SHP77 (cell line): ENCODE measurements at places on chromosomes 2 and 18.

DNA sequence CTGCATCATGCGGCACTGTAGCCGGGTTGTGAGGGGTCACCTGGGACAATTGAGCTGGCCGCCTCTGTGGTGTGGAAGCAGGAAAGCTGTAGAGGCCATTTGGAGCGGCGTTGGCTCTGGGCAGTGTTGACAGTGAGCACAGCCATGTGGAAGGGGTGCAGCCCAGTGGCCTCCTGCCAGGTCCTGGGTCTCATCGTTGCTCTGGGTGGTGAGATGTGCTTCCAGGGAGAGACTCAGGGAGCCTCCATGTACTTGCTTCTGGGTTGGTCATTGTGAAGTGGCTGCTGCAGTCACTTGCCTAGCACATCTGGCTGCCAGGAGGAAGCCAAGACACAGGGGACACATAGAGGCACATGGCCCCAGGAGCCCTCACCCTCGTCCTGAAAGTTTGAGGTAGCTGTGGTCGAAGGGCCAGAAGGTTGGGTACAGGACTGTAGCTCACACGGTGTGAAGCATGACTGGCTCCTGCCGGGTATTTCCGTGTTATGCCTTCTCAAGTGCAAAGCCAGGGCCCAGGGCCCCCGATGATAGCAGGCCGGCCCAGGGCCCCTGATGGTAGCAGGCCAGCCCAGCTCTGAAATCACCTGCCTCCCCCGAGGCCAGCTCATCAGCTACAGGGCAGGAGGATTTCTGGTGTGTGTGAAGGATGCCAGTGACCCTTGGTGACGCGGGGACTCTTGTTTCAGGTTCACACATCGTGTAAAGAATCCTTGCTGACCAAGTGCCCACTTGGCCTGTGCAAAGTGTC is 82.6 kb downstream of the DGKD start:
- no peak for DNase-seq

- DNase-seq: no peak
Measured at GRCh38 chr2:122421775-122422174, 666.3 kb downstream of the TSN start.

DNA sequence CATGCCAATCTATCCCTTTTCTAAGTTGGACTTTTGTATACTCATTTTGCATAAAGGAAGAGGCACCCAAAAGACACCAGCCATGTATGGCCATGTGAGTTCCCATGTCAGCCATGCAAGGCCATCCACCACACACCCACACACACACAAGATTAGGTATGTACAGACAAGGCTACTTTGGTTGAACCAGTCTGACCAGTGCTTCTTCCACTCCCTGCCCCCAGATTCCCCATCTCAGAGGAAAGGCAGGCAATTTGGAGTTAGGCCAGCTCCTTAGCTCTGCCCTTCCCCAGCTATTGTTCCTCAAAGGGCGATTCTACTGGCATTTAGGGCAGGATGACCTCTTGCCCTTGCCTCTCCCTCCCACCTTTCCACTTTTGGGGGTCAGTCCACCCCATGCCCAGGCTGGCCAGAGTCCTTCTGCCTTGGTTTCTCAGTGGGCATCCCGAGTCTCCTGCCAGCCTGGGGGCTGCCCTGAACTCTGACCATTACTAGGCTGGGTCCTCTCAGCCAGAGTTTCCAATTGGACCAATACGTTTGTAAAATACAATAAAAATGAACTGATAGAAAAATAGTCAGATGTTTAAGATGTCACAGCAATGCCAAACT is 101.1 kb downstream of the ZBTB7C start:
- no peak for DNase-seq

DNA sequence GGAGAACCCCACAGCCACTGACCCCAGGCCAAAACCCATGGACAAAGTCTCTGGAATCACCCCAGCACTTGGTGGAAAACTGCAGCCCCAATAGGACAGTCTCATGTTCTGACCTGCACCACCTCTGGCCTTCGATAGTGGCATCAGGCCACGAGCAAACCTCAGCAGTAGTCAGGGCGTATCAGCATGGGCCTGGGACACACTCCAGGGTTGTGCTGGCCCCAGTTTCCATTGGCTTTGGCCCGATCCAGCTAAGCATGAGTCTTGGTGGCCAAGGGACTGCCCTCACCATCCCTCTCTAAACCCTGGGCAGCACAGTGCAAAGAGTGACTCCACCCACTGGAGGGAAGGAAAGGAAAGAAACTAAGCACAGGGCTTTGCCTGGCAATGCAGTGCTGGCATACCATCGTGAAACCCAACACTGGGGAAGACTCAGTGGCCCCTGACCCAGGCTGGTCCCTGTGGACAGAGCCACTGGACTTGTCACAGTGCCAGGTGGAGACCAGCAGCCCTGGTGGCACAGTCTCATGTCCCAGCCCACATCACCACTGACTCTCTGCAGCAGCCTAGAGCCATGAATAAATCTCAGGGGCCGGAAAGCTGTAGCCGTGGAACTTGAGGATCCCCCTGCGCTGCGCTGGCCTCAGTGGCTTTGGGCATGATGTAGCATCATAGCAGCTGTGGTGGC is 46.3 kb downstream of the ZNF519 start:
- no peak for DNase-seq

DNA sequence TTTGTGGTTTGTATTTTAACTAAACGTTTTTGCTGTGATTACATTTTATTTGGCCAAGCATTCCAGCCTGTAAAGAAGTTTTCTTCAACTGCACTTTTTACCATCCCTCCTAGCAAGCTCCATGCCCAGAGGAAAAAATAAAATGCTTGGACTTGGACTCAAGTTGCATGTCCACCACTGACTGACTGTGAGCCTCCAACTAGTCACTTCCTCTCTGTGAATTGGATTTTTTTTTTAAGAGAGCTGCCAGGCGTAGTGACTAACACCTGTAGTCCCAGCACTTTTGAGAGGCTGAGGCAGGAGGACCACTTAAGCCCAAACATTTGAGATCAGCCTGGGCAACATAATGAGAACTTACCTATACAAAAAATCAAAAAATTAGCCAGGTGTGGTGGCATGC is 1185.2 kb upstream of the PIK3C3 start:
- no peak for DNase-seq

DNA sequence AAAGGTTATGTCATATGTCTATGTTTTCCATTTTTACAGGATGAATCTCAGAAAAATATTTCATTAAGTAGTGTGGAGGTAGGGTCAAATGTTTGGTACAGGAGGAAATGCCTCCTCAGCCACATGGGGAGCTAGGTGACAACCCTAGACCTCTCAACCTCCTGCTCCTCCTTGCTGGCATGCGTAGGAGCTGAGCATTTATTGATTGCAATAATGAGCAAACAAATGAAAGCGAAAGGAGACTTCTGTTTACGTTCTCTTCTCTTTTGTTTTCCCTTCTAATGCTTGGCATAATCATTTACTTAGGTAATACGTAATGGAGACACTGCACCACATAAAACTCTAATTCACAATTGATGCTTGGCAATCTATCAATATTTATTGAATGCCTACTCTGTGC is 95.1 kb upstream of the CCBE1 start:
- no peak for DNase-seq

GRCh38 chr2:128986026-128986715 is 667.5 kb upstream of the HS6ST1 start:
- DNase-seq: no peak

DNA sequence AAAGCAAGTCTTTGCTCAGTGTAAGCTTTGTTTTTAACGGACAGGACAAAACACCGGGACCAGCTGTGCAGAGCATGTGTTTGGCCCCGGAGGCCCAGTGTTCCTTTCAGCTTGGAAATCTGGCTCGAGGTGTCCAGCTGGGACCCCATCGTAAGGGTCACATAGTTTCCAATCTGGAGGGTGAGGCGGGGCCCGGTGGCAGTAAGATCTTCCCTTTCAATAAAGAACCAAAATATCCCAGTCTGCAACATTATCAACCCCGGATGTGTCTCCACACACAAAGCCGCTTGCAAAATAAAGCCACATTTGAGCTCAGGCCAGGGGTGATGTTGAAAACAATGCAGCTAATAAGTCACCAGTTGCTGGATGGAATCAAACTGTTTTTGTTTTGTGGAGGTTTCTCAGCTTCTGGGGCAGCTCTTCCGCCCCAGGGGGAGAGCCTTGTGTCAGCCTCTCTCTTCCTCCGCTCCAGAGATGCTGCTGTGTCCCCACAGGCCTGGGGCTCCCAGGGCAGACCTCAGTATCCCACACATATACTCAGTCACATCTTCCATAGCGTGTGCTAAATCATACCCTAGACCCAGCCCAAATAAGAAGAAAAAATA is 138.6 kb upstream of the GLI2 start:
- DNase-seq: no peak

- DNase-seq: no peak
Measured at GRCh38 chr2:68333931-68334330, 14.2 kb upstream of the CNRIP1 start.
